ENCODE measurements at places on chromosomes 4 and X. TPM values are rescaled to one million over a fixed set of nuclear protein-coding genes. Genes with fewer than 3 reads are reported as not detected.

DNA sequence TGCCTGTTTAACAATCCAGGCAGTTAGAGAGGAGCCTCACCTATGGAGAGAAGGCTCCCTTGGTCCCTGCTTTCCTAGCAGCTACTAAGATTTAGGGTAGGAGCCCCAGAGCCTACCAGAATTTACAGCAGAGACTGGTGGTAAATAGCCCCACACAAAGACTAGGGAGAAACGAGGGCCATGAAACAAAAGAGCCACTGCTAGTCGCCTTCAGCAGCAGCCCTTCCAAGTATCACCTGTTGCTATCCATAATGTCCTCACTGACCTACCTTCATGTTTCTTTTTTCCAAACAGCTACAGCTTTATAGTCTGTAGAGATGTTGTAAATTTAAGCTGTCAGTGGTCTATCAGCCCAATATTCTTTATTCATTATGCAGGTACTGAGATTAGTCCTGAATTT, 25.3 kb downstream of the ARHGEF6 start:
- DNase-seq: no peak

GRCh38 chrX:130084631-130085237, 25.6 kb downstream of the ELF4 start:
- no peak for DNase-seq

NKX3-2 gene
- not detected for polyA plus RNA-seq

CTAG1B gene
- polyA plus RNA-seq: not detected

SMR3B gene
- polyA plus RNA-seq: not detected

GRCh38 chrX:72020788-72021187, 110.1 kb downstream of the NHSL2 start:
- no peak for DNase-seq

- DNase-seq: no peak
Observed at GRCh38 chrX:125977851-125978250, 188.2 kb downstream of the DCAF12L2 start.

- DNase-seq: peak; percentile 54
Observed at GRCh38 chr4:112604589-112604988, 32.1 kb downstream of the ZGRF1 start.

GRCh38 chr4:54852054-54852453, 194.3 kb downstream of the KIT start:
- no peak for DNase-seq

GRCh38 chrX:129077424-129078170, 445.7 kb downstream of the SMARCA1 start:
- DNase-seq: no peak

DNA sequence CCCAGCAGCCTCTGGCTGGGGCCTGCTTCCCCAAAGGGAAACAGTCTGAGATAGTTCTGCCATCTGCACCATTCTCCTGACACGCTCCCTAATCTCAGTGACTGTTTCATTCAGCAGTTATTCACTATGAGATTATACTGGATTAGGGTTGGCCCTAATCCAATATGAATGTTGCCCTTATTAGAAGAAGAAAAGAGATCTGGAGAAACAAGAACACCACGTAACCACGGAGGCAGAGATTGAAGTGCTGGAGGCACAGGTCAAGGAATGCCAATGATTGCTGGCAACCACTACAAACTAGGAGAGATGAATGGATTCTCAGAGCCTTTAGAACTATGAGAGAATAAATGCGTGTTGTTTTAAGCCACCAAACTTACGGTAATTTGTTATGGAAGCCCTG, 7.4 kb downstream of the ACOX3 start:
- no peak for DNase-seq
